GM04504 (cell line): ENCODE measurements at places on chromosomes 7 and 10.

GRCh38 chr10:132918617-132919373 lies 23.6 kb downstream of the CFAP46 start:
- DNase-seq = no peak

DNA sequence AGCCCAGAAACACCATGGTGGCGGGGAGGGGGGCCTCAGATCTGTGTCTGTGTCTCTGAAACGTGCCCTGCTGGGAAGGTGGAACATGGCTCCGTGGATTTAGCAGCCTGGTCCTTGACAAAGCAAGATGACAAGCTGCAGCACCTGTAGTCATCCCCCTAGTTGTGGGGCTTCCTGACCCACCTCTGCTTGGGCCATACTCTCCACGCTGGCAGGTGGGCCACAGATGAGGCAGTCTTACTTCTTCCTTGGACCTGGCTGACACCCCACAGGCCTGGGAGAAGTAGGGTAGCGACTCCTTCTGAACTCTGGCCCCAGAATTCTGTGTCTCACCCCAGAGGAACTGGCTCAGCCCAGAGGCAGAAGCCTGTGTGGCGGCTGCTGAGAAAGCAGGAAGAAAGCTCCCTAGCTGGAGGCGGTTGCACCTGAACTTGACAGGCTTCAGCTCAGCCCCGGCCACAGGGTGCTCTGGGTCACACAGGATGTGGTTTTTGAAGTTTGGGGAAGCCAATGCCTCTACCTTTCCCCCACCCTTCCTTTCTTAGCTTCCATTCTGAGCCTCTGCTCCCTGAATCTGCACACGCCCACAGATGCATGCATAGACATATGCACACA lies 113.9 kb downstream of the ABLIM1 start:
- no peak for DNase-seq

GRCh38 chr7:153473185-153473584 lies 579.0 kb upstream of the DPP6 start:
- DNase-seq = no peak

- DNase-seq = no peak
These were observed 6.6 kb upstream of the ITIH2 start for GRCh38 chr10:7696545-7696944.

- DNase-seq = no peak
These were observed 370 bp downstream of the TMEM60 start for GRCh38 chr7:77797734-77798393.

GRCh38 chr10:111278266-111278665 lies 201.4 kb downstream of the ADRA2A start:
- DNase-seq = no peak

- no peak for DNase-seq
These were observed 62.6 kb downstream of the CUL2 start for GRCh38 chr10:35027567-35027966.

GRCh38 chr7:1749351-1749863 lies 79.3 kb downstream of the ELFN1 start:
- DNase-seq = no peak

- no peak for DNase-seq
These were observed 26.0 kb downstream of the HSPA12A start for GRCh38 chr10:116716381-116716780.
